ENCODE measurements at places on chromosomes 6 and 20.

DNA sequence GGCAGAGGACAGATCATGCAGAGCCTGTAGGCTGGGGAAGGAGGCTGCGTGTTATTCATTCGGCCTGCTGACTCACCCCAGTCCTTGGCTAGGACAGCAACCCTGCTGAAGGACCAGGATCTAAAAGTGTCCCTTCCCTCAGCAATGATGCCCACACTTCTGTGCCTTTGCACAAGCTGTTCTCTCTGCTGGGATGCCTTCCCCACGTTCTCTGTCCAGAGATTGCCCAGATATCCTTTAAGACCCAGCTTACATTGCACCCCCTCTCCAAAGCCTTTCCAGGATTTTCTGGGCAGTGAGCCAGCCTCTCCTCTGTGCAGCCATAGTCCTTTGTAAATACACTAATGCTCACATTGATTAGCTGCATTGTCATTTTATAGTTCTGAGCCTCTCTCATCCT is 99.3 kb upstream of the CHD6 start:
- DNase-seq, result no peak

GRCh38 chr6:26065952-26066380 is 21.3 kb upstream of the HFE start:
- peak; percentile 94 for DNase-seq

DNA sequence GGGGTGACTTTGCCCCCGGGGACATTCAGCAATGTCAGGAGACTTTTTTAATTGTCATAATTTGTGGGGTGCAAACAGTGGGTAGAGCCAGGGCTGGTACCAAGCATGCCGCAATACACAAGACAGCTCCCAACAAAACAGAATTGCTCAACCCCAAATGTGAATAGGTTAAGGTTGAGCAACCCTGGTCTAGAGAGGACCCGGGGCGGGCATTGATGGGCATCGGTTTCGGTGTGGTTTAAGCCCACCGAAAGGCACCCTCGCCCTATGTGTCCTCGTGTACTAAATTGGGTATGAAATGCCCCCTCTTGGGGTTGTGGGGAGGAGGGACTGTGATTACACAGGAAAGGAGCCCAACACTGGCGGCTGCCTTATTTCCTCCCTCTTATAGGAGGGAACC is 36.0 kb downstream of the KIAA1755 start:
- no peak for DNase-seq

DNA sequence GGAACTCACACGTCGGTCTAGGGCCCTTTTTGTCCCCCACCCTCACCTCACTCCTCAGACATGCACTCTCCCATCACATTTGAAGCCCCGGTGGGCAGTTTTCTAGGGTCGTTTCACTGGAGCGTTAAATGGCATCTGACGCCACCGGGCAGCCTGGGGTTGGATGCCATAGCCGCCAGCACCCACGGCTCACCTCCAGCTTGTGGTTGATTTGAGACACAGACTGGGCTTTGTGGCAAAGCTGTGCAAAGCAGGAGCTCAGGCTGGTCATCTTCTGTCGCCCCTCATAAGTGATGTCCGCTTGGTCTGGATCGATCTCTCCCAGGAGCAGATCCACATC is 530 bp downstream of the GOPC start:
- DNase-seq, result peak; percentile 26

GRCh38 chr6:31042806-31043205 is 32.5 kb downstream of the MUC22 start:
- peak; percentile 66 for DNase-seq

DNA sequence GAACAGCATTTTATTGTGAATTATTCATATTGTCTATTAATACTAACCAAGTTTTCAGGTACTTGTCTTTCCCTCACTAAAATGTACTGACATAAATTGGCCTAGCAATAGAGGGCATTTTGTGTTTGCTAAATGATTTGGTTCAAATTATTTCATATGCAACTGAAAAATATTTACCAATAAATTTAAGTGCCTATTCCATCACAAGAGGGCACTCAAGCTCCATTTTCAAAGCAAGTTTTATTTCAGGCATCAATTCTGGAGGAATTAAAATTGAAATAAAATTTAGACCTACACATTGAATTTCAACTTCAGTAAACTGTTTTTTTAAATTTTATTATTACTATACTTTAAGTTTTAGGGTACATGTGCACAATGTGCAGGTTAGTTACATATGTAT is 114.3 kb upstream of the SYNCRIP start:
- DNase-seq, result peak; percentile 8

DNA sequence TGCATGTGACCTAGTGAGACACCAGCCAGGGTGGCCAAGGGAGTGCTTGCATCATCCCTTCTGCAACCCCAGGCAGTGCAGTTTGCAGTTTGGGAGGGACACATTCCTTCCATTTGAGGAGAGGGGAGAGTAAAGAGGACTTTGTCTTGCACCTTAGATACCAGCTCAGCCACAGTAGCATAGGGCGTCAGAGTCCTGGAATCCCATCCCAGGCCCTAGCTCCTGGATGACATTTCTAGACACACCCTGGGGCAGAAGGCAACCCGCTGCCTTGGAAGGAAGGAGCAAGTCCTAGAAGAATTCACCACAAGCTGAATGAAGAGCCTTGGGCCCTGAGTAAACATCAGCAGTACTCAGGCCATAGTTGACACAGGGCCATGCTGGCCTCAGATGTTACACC is 680.4 kb upstream of the IMPG1 start:
- peak; percentile 40 for DNase-seq

DNA sequence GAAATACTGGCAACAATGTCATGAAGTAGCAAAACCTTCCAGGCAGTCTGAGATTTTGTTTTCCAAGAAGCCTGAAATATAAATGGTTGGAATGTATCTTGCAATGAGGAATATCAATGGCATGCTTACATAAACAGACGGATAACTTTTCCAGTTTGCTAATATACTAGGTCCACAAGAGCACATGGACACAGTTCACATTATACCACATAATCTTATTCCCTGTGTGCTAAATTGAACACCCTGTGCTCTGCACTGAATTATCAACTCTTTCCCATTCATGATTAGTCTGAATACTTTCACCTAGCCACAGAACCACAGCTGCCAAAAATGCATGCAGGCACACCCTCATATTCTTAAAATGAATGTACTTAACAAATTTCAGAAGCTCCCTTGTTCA is 274.3 kb downstream of the COL12A1 start:
- no peak for DNase-seq

DNA sequence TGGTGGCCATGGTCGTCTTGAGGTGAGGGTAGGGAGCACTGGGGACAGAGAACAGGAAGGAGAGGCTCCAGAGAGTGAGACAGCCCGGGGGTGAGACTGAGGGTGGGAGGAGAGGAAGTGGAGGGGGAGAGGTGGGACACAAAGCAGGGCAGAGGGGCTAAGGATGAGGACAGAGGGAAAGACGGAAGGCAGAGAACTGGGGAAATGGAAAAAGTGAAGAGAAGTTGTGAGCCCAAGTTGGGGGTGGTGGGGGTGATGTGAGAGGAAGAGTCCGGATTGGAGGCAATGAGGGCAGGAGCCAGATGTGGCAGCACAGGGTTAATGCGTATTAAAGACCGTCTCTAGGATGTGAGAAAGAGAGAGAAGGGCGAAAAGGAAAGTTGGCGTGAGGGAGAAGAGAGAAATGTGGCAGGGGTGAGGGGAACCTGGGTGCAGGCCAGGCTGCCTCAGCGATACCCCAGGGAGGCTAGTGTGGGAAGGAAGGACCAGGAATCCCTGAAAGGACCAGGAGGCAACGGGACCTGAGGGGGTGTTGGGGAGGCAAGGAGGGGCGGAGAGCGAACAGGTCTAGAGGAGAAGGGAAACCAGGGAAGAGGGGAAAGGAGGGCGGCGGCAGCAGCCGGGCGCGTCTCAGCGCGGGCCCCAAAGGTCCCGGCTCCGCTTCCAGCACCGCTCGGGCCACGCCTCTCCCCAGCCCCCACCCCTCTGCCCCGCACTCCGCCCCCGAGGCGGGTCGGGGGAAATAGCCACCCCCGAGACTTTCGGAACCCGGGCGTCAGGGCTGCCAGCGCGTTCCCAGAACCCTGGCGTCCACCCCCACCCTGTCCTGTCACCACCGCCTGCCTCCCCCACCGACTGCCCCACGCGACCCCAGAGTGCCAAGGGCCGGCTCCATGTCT is at the start of gene PPP1R18:
TSS of gene PPP1R18 (minus strand) at position 637 of the 899 bp plus-strand sequence. CDS start at position 10, 627 bp downstream.
- DNase-seq, result peak; percentile 75

GRCh38 chr6:31270788-31271640 is 878 bp downstream of the HLA-C start:
- DNase-seq, result peak; percentile 77

DNA sequence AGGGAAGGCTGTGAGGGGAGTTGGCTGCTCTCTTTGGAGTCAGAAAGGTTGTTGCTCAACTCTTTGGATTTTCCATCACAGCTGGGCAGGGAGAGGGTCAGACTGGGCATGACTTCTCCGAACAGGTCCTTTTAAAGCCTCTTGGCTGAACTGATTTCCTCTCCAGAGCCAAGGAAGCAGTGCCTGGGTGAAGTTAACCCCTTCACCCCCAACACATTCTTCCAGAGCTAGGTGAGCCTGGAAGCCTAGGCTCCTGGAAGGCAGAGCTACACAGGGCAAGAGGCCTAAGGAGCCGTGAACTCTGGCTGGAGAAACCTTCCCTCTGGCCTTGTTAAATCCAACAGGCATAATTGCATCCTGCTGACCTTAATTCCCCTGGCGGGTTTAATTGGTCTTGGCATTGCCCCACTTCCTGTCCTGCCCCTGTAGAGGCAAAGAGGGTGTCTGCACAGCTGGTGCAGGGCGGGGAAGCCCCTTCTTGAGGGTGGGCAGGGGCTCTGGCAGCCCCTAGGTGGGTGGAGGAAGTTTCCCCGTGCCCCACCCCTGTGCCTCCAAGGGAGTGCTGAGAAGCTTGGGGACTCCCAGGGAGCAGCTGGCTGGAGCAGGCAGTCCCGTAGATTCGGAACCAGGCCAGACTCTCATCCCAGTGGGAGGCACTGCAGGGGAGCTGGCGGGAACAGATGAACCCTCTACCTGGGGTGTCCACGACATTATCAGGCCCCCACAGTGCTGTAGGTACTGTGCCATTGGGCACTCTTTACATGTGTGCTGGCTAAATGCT is 3.6 kb upstream of the MYLK2 start:
- DNase-seq, result no peak

DNA sequence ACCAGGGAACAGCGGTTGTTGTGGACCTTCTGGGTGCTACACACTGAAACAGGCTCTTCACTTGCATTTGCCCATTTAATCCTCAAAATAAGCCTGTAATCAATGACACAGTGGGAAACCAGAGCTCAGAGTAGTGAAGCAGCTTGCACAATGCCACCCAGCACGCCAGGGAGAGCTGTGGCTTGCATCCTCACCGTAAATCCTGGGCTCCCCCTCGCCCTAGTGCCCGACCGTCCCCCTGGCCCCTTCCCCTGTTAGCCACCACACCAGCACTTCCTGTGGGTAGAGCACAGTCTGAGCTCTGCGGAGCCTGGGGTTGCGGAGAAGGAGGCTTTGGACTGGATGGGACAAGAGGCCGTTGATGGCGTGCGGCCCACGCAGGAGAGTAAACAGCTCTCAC is 14.5 kb downstream of the VSTM2L start:
- DNase-seq, result no peak

DNA sequence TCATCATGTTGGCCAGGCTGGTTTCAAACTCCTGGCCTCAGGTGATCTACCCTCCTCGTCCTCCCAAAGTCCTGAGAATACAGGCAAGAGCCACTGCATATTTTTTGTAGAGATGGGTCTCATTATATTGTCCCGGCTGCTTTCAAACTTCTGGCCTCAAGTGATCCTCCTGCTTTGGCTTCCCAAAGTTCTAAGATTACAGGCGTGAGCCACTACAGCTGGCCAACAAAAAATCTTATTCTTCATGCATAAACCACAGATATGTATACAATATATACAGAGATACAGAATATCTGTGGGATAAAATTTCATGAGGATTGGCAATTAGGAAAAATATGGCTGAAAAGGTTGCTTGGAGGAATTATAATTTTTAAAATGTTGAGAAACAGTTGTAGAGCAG is 49.9 kb downstream of the SLC35A1 start:
- no peak for DNase-seq

DNA sequence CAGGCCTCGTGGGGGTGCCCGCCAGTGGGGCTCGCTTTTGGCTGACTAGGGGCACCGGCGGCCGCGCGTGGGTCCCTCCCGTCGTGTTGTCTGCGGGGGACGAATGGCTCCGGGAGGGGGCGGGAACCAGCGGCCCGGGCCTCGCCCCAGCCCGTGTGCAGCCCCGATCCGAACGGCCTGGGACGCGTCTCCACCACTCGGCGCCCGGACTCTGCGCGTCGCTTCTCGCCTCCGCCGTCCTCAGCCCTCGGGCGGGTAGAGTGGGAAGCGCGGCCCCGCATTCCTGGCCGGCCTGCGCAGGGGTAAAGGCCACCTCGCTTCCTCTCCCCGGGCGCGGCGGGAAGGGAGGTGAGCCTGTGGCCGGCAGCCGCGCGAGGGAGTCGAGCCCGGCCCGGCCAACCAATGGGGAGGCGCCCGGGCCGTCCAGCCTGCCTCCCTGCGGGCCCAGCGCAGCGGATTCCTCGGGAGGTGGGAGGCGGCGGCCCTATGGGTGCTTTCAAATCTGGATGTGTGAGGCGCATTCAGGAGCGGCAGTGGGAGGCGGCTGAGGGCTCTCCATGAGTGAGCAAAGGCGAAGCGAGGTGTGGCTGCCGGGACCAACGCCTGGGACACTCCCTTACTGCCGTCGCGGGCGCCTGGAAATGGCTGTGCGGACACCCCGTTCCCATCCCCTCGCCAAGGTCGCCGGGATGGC is 1.1 kb upstream of the ZBTB46 start:
- peak; percentile 70 for DNase-seq

DNA sequence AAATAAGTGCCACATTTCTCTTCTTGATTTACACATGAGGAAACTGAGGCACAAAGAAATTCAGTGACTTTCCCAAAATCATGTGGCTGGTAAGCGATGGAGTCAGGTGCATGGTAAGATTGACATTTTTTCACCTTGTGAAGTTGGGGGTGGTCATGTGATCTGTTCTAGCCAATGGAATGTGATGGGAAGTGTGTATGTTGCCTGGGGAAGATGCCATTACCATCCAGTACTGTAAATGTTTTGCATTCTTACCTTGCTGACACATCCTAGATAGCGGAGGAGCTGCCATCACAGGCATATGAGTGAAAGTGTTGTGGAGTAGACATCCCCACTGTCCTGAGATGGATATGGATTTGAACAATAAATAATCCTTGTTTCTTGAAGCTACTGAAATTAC is 499.6 kb upstream of the SULF2 start:
- no peak for DNase-seq

GRCh38 chr6:6793388-6794250 is 205.1 kb downstream of the LY86 start:
- DNase-seq, result no peak

- DNase-seq, result peak; percentile 100
Observed at GRCh38 chr20:34111702-34112599, at the start of gene EIF2S2. EIF2S2 (minus strand) TSS chr20:34112243; CDS start chr20:34112110, 133 bp downstream.

DNA sequence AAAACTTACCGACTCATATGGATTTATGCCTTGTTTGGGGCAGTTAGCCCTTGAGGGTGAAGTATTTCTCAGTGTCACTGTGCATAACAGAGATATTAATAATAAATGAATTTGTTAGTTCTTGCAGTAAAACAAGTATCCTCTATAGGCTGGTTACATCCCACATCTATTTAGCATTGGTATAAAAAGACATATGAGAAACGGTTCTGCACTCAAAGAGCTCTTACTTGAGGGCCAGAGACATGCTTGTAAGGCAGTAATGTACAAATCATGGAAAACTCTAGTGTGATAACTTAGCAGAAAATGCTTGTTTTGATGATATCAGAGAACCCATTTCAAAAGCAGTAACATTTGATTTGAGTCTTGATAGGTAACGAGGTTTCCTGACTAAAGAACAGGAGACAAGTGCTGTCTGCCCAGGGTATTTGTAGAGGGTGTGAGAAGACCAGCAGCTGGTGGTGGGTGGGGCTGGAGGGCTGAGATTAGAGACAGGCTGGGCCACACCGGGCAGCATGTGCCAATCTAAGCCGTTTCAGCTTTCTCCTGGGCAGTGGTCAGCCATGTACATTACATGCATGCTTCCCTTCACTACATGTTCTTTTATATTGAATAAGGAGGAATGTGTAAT is 46.3 kb downstream of the TULP4 start:
- peak; percentile 49 for DNase-seq
